ENCODE measurements at places on chromosomes 3 and 15. TPM values are rescaled to one million over a fixed set of nuclear protein-coding genes. Genes with fewer than 3 reads are reported as not detected.

GRCh38 chr15:70318594-70319465, 221.1 kb upstream of the TLE3 start:
- no peaks in the 10 kb centered on the region for H3K27me3 ChIP-seq
- H3K27ac ChIP-seq: peak overlapping the region; percentile 17
- no peaks in the 10 kb centered on the region for H3K36me3 ChIP-seq
- no peak overlapping the region for H3K4me3 ChIP-seq
- peaks cover 16% of the 10 kb centered on the region for H3K4me1 ChIP-seq

CSTA gene
- 4.0 TPM for total RNA-seq

DNA sequence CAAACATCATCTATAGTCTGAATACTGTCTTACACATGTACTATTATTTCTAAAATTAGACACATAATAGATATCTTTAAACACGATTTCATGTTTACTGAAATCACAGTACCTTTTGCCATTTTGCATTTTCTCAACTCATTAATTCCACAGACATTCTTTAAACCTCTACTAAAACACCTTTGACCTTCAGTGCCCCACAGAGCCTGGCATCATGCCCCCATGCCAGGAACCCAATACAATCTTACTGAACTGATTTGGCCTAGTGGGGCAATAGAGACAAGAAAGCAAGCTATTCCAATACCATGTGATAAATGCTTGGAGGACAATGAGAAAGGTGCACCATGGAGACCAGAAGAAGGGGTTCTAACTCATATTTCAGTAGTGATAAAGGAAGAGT, 19.3 kb upstream of the GUCA1C start:
- H3K36me3 ChIP-seq: no peaks in the 10 kb centered on the region
- no peak overlapping the region for H3K4me3 ChIP-seq
- no peak overlapping the region for H3K27ac ChIP-seq
- no peaks in the 10 kb centered on the region for H3K27me3 ChIP-seq

GRCh38 chr15:93985925-93986324, 245.4 kb upstream of the MCTP2 start:
- H3K27ac ChIP-seq: peak overlapping the region; percentile 74
- H3K27me3 ChIP-seq: no peaks in the 10 kb centered on the region
- peaks cover 29% of the 10 kb centered on the region for H3K4me1 ChIP-seq
- DNase-seq: no peak
- no peaks in the 10 kb centered on the region for H3K36me3 ChIP-seq

- H3K27ac ChIP-seq: no peak overlapping the region
- peaks cover 10% of the 10 kb centered on the region for H3K4me1 ChIP-seq
- H3K36me3 ChIP-seq: no peaks in the 10 kb centered on the region
- no peak for DNase-seq
Measured at GRCh38 chr3:139394116-139394515, 4.7 kb upstream of the COPB2 start.

CPNE4 gene
- not detected for total RNA-seq

GRCh38 chr15:88077296-88078020, 179.1 kb downstream of the NTRK3 start:
- DNase-seq: no peak
- H3K27ac ChIP-seq: no peak overlapping the region
- no peak overlapping the region for H3K4me3 ChIP-seq
- no peaks in the 10 kb centered on the region for H3K4me1 ChIP-seq

GRCh38 chr3:138786788-138787271, 47.9 kb downstream of the PIK3CB start:
- H3K36me3 ChIP-seq: no peaks in the 10 kb centered on the region
- no peak for DNase-seq
- no peaks in the 10 kb centered on the region for H3K27me3 ChIP-seq
- H3K4me3 ChIP-seq: no peak overlapping the region
- peaks cover 4% of the 10 kb centered on the region for H3K4me1 ChIP-seq

GRCh38 chr15:91075739-91076138, 24.3 kb upstream of the SV2B start:
- H3K27ac ChIP-seq: no peak overlapping the region
- no peaks in the 10 kb centered on the region for H3K36me3 ChIP-seq
- no peaks in the 10 kb centered on the region for H3K4me1 ChIP-seq
- peaks cover 11% of the 10 kb centered on the region for H3K27me3 ChIP-seq

CPA3 gene
- total RNA-seq: not detected

DNA sequence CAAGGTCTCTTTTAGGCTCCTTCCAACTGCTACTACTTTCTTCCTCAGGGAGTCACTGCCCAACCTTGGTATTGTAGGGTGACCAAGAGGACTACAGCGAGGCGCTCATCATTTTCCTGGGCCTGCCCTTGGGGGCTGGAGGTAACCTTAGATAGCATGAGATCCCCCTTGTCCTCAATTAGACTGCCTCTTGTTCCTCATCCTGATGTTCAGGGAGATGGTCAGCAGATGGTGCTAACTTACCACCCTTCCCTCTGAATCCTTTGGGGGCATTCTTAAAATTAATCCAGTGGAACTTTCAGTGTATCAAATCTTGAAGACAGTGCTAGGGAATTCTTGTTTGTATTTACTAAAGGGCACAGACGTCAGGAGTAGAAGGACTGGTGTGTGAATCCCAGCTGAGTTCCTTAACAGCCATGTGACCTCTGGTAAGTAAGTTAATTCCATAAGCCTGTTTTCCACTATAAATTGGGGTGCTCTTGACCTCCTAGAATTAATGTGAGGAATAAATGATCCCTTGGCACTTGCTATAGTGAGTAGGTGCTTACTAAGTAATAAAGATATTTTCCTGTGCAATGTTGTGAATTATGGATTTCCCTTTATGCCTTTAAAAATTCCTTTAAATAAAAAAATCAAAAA, 4.1 kb upstream of the CLPX start:
- no peak for DNase-seq
- peaks cover 12% of the 10 kb centered on the region for H3K4me1 ChIP-seq
- no peak overlapping the region for H3K27ac ChIP-seq

SUSD5 gene
- not detected for total RNA-seq

DNA sequence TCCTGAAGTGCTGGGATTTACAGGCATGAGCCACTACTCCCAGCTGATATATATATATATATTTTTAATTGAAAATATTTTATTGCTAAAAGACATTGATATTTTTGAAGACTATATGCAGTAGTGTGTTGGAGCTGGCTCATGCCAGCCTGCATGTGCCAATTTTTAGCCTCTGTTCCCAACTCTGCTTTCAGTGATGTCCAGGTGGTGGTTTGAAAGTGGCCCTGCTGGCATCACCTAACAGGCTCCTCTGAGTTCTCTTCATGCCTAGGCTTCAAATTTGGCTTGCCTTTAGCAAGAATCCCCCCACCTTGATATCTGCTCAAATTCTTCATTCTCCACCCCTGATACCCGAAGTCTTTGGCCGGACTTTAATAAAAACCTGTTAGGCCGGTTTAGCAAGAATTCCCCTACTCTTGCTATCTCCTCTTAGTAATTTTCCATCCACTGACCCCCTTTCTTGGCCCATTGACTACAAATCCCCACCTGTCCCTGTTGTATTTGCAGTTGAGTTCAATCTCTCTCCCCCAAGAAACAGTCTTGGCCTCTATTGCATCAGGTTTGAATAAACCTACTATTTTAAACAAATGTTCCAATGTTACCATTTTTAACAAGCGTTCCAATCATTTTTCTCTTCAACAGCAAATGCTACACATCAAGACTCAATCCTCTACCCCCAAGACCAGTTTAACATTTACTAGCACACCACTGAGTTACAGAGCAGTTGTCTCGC, 23.9 kb upstream of the CTSH start:
- no peak for DNase-seq
- no peak overlapping the region for H3K4me3 ChIP-seq
- no peak overlapping the region for H3K27ac ChIP-seq
- H3K27me3 ChIP-seq: no peaks in the 10 kb centered on the region
- H3K36me3 ChIP-seq: no peaks in the 10 kb centered on the region

DNA sequence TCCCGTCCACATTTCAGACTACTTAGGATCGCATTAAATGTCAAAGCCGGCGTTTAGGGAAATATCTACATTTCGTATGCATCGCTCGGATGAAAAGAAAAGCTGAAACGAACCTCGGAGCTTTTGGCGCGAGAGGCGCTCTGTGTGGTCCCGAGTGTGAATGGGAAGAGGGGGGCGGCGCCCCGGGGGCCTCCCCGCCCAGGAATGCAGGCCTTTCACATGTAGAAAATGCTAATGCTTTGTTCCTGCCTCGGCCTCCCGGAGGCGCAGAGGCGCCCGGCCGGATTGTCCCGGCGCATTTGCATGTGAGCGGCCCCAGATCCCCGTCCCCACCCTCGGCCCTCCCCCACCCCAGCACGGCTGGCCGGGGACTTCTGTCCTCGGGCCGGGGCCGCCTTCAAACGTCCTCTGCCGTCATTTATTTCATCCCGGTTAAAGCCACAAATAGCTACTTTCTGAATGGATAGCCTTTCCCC, 37.0 kb upstream of the TRIM71 start:
- no peaks in the 10 kb centered on the region for H3K36me3 ChIP-seq
- peaks cover 10% of the 10 kb centered on the region for H3K4me1 ChIP-seq
- peak overlapping the region; percentile 53 for H3K4me3 ChIP-seq
- H3K27me3 ChIP-seq: no peaks in the 10 kb centered on the region
- no peak for DNase-seq

GRCh38 chr15:39665629-39666250, 84.9 kb downstream of the THBS1 start:
- H3K27me3 ChIP-seq: no peaks in the 10 kb centered on the region
- no peaks in the 10 kb centered on the region for H3K4me1 ChIP-seq
- no peaks in the 10 kb centered on the region for H3K36me3 ChIP-seq

GRCh38 chr3:62329971-62330370, 43.4 kb downstream of the FEZF2 start:
- no peaks in the 10 kb centered on the region for H3K36me3 ChIP-seq
- no peak for DNase-seq
- no peaks in the 10 kb centered on the region for H3K27me3 ChIP-seq
- no peak overlapping the region for H3K27ac ChIP-seq
- H3K4me3 ChIP-seq: no peak overlapping the region

PLCH1 gene
- 0.26 TPM for total RNA-seq

DNA sequence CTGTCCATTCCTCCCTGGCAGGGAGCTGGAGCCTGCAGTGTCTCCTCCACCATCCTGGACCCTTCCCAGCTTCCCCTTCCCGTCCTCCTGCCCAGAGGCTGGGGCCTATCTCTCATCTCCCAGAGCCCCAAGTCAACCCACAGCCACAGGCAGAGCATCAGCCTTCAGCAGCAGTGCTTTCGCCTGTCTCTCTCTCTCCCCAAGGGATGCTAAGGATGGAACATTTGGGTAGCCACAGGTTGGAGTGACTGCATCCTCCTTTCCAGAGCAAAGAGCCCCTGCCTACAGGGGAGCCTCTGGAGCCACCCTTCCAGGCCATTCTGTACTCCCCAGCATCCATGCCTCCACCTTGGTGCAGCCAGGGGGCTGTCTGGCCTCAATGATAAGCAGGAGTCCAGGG, 4.2 kb downstream of the PLCB2 start:
- H3K4me3 ChIP-seq: no peak overlapping the region
- peaks cover 37% of the 10 kb centered on the region for H3K4me1 ChIP-seq
- peaks cover 57% of the 10 kb centered on the region for H3K36me3 ChIP-seq
- no peak for DNase-seq
- H3K27ac ChIP-seq: no peak overlapping the region

GRCh38 chr3:146065573-146066006, 95.4 kb downstream of the PLOD2 start:
- no peak overlapping the region for H3K27ac ChIP-seq
- H3K27me3 ChIP-seq: no peaks in the 10 kb centered on the region
- H3K4me1 ChIP-seq: no peaks in the 10 kb centered on the region
- H3K4me3 ChIP-seq: no peak overlapping the region
- H3K36me3 ChIP-seq: no peaks in the 10 kb centered on the region
- peak; percentile 27 for DNase-seq

TRA2B gene
- 596 TPM for total RNA-seq

DNA sequence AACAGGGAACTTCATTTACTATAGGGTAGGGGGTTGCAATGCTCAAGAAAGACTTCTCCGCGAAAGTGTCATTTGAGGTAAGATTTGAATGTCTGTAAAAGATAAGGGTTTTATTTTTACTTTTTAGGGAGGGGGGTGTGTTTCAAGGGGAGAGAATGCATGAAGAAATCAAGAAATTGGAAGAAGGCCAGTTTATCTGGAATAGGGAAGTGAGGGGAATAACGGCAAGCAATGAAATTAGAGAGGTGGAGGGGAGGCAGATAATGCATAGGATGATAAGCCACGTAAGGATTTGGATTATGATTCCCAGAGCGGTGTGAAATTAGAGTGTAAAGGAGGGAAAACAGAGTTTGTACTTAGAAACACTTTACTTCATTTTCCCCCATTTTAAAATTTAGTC, 63.0 kb upstream of the MB21D2 start:
- no peak overlapping the region for H3K4me3 ChIP-seq
- DNase-seq: no peak
- no peaks in the 10 kb centered on the region for H3K27me3 ChIP-seq
- no peaks in the 10 kb centered on the region for H3K4me1 ChIP-seq
- H3K27ac ChIP-seq: no peak overlapping the region
- no peaks in the 10 kb centered on the region for H3K36me3 ChIP-seq

DNA sequence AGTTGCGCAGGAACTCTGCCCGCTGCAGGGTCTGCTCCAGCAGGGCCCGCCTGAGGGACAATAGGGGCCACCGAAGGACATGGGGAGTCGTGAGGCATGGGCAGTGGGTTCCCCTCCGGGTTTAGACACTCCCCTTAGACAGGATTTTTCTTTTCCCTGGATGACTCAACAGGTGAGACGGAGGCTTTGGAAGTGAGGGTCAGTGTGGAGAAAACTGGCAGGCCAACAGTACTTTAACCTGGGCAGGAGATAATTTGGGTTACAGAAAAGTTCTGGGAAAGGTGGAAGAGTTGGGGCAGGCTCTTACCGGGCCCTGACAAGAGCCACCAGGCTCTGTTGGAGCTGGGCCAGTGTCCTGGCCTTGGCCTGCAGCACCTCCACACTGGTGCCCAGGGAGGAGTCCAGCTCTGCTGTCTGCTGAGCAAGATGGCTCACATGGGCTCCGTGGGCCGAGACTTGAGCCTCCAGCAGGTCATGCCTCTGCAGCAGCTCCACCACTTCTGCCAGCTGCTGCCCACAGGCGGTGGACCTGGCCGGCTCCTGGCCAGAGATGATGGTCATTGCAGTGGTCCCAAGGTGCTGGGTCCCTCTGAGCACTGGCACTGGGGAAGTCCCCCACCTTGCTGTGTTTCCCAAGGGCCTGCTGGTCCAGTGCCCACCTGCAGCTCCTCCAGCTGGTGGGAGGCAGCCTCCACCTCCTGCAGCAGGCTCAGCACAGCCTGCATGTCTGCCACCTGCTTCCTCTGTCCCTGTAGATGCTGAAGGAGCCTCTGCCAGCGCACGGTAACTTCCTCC, 11.0 kb downstream of the SPTBN5 start:
- no peak for DNase-seq
- no peaks in the 10 kb centered on the region for H3K36me3 ChIP-seq
- H3K27ac ChIP-seq: no peak overlapping the region
- H3K4me1 ChIP-seq: peaks cover 17% of the 10 kb centered on the region
- H3K4me3 ChIP-seq: no peak overlapping the region
- H3K27me3 ChIP-seq: no peaks in the 10 kb centered on the region

- no peaks in the 10 kb centered on the region for H3K4me1 ChIP-seq
- no peak overlapping the region for H3K4me3 ChIP-seq
- H3K27me3 ChIP-seq: no peaks in the 10 kb centered on the region
- no peak for DNase-seq
- no peak overlapping the region for H3K27ac ChIP-seq
- no peaks in the 10 kb centered on the region for H3K36me3 ChIP-seq
Measured at GRCh38 chr3:21159543-21159906, 591.5 kb downstream of the ZNF385D start.

- no peak overlapping the region for H3K4me3 ChIP-seq
Measured at GRCh38 chr3:50512131-50512530, 8.7 kb upstream of the CACNA2D2 start.

RHOV gene
- not detected for total RNA-seq
